NCI-H460 (cell line): ENCODE measurements at places on chromosomes 1 and 21. TPM values are rescaled to one million over a fixed set of nuclear protein-coding genes. Genes with fewer than 3 reads are reported as not detected.

The C4BPA gene
- total RNA-seq = not detected in 2 replicates

GRCh38 chr1:150268340-150268704 is 494 bp downstream of the APH1A start:
- DNase-seq = no peak

DNA sequence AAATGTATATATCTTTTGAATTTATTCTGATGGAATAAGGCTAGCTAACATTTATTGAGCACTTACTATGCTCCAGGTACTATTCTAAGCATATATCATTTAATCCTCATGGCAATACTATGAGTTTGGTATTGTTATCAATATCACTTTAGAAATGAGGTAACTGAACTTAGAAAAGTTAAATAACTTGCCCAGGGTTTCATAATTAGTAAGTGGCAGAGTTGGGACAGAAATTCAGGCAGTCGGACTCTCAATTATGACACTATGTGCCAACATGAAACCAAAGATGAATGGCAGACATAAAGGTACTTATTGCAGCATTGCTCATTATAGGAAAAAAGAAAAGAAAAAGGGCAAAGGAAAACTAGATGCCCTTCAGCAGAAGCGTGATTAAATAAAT is 48.2 kb downstream of the RAB3GAP2 start:
- DNase-seq = no peak

DNA sequence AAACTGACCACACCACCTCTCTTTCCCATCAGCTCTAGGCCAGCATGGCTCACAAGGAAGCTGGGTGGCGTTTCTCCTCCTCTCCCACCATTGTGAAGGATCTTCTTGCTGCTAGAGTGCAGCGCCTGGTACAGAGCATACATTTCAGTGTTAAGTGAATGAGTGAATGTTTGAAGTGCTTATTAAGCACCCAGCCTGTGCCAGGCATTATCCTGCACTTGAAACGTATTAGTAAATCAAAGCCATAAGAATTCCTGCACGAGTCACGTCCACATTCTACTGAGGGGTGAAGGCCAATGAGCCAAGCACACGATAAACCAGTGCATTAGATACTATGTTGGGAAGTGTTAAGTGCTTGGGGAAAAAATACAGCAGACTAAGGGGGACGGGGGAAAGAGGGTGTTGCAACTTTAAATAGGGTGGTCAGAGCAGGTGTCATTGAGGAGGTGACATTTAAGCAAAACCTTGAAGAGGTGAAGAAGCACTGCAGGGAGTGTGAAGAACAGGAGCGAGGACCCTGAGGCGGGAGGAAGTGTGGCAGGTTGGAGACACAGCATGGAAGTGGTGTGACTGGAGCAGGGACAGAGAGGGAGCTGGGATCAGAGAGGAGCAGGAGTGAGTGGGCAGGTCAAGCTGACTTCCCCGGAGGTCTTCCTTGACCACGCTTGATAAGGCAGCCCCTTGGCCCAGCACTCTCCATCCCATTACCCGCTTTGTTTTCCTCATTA is 48.5 kb upstream of the LRRN2 start:
- DNase-seq = no peak

DNA sequence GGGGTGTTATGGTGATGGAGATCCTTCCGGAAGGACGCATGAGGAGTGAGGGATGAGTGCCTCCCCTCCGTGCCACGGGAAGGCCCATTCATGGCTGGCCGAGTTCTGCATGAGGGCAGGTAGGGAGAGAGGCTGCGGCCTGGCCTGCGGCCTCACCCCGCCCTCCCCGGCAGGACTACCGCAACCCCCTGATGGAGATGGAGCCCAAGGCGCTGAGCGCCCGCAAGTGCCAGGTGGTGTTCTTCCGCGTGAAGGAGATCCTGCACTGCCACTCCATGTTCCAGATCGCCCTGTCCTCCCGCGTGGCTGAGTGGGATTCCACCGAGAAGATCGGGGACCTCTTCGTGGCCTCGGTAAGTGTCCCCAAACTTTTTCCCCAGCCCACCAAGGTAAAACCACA is 83.3 kb downstream of the ARHGEF10L start:
- no peak for DNase-seq
